ENCODE measurements at places on chromosomes 5 and 9.

DNA sequence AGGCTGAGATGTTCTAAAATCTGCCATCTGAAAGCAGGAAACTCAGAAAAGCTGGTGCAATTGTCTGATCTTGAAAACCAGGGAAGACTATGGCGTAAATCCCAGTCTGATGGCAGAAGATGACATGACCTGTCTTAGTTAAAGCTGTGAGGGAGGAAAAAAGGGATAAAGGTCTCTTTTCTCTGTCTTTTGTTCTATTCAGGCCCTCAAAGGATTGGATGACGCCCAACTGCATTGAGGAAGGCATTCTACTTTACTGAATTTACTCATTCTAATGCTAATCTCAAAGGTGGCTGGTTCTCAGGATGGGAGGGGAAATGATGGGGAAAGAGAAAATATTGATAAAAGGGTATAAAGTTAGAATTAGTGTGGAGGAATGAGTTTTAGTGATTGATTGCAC is 312.8 kb upstream of the CTNND2 start:
- no peak overlapping the region for H3K4me3 ChIP-seq
- H3K4me1 ChIP-seq: no peaks in the 10 kb centered on the region
- H3K27me3 ChIP-seq: no peaks in the 10 kb centered on the region

DNA sequence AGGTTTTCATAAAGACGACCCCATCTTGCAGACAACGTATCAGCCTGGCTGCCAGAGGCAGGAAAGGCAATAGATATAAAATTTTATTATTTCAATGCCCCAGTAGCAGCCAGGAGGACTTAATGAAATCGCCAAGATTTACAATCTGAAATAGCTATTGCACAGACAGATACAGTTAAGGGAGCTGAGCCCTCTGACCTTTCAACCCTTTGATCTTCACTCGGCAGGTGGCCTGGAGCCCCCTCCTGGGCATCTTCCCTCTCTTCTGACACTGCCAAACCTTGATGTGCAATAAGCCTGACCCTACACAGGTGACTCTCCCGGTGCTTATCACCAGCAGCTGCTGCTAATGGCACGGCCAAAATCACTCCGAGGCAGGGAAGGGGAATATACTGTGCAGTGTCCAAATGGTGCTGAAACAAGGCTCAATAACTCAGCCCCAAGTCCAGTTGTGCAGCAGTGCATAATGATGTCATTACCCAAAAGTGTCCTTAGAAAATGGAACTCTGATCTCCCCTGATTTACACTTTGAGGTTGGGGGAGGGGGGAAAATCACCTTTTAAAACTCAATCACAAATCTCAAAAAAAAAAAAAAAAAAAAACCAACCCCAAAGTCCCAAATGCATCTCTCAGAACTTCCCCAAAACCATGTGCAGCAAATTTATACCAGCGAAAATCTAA is 242.0 kb downstream of the CRB2 start:
- H3K4me3 ChIP-seq: no peak overlapping the region
- H3K27me3 ChIP-seq: no peaks in the 10 kb centered on the region
- no peaks in the 10 kb centered on the region for H3K36me3 ChIP-seq
- H3K27ac ChIP-seq: no peak overlapping the region
- H3K4me1 ChIP-seq: no peaks in the 10 kb centered on the region

DNA sequence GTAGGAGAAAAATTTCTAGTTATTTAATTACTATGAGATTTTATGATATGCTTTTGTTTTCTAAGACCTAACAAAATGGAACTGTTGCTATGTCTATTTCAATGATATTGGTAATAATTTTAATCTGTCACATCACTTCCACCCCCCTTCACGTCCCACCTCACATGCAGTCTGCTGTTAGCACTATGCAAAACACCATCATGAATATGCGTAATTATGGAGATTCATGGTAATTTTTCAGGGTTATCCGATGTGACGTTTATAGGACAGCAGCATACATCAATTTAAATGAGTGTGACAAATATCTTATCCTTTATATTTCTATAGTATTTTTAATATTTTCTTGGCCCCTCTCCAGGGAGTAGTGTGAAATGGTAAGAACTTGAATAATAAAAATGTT is 283.8 kb upstream of the TMEM161B start:
- no peaks in the 10 kb centered on the region for H3K27me3 ChIP-seq
- H3K36me3 ChIP-seq: no peaks in the 10 kb centered on the region
- DNase-seq: no peak

GRCh38 chr9:36398745-36399144 is 1.3 kb downstream of the RNF38 start:
- DNase-seq: no peak
- H3K27ac ChIP-seq: peak overlapping the region; percentile 78
- peaks cover 43% of the 10 kb centered on the region for H3K4me1 ChIP-seq
- peaks cover 11% of the 10 kb centered on the region for H3K36me3 ChIP-seq
- H3K27me3 ChIP-seq: no peaks in the 10 kb centered on the region

DNA sequence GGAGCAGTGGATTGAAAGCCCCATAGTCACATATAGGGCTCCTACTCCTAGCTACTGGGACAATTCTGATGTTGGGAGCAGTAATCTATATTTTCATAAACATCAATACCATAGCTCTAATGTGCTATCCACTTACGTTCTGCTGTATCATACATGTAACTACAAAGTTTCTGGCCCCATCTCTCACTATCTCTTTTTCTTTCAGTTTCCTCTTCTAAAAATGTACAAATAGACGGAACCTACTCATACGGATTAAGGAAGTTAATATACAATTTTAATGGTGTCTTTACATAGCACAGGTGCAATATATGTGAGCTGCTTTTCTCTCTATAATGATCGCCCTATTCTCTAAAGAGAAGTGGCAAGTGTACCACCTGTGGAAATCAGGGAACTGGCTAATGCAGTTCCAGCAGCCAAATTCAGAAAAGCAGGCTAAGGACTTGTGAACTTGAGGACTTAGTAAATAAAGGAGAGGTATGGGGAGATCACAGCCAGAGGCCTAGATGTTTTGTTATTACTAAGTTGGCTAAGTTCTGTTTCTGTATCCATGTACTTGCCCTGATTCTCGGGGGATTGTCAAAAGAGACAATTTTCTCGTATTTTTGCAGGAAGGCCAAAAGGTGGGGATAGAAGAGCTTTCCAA is 1021.9 kb downstream of the CDH12 start:
- DNase-seq: no peak
- no peak overlapping the region for H3K27ac ChIP-seq
- H3K36me3 ChIP-seq: no peaks in the 10 kb centered on the region
- no peaks in the 10 kb centered on the region for H3K4me1 ChIP-seq

GRCh38 chr9:110753731-110754231 is 85.2 kb downstream of the MUSK start:
- H3K36me3 ChIP-seq: no peaks in the 10 kb centered on the region
- no peaks in the 10 kb centered on the region for H3K4me1 ChIP-seq
- no peak overlapping the region for H3K4me3 ChIP-seq
- DNase-seq: no peak
- H3K27ac ChIP-seq: no peak overlapping the region

- H3K4me1 ChIP-seq: peaks cover 43% of the 10 kb centered on the region
- no peaks in the 10 kb centered on the region for H3K27me3 ChIP-seq
- DNase-seq: peak; percentile 87
- peak within 1 kb of the TSS; percentile 98 for H3K27ac ChIP-seq
Measured at GRCh38 chr9:114930056-114930812, at the start of gene TNFSF8. TSS of gene TNFSF8 (minus strand) at chr9:114930591. CDS start at chr9:114930303, 288 bp downstream.

GRCh38 chr9:16316456-16316855 is 554.0 kb downstream of the BNC2 start:
- H3K4me3 ChIP-seq: no peak overlapping the region
- H3K27me3 ChIP-seq: no peaks in the 10 kb centered on the region
- H3K27ac ChIP-seq: no peak overlapping the region
- H3K36me3 ChIP-seq: no peaks in the 10 kb centered on the region

DNA sequence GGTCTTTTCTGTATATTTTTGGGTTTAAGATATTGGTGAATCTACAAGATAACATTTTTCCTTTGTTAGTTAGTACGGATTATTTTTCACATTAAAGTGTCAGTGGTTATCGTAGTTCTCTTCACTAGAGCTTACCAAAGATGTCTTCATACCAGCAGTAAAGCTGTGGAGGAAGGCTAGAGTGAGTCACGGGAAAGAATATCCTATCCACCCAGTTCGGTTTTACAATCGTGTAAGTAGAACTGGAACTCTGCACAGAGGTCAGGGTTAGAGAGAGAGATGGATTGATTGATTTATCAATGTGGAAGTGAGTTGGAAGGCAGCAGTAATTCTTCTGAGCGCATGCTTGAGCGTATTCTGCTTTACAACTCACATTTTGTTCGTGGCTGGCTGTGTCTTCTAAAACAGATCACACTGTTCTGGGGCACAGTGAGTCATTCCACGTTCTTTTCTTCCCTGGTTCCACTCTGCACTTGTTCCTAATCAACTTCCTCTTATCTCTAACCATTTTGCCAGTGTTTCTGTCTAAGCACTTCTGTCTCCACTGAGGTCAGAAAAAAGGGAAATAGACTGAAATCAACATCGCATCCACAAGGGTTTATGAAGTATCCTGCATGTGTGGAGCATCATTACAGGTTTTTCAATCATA is 86.5 kb upstream of the ARRDC3 start:
- no peak for DNase-seq
- H3K27me3 ChIP-seq: no peaks in the 10 kb centered on the region
- no peaks in the 10 kb centered on the region for H3K36me3 ChIP-seq
- H3K4me1 ChIP-seq: peaks cover 6% of the 10 kb centered on the region

GRCh38 chr5:121758615-121759014 is 93.1 kb upstream of the FTMT start:
- DNase-seq: no peak
- H3K27ac ChIP-seq: no peak overlapping the region
- no peaks in the 10 kb centered on the region for H3K36me3 ChIP-seq
- H3K4me1 ChIP-seq: no peaks in the 10 kb centered on the region
